ENCODE measurements at places on chromosomes 5 and 9.

GRCh38 chr5:107820429-107820828 lies 149.7 kb upstream of the EFNA5 start:
- DNase-seq = no peak

DNA sequence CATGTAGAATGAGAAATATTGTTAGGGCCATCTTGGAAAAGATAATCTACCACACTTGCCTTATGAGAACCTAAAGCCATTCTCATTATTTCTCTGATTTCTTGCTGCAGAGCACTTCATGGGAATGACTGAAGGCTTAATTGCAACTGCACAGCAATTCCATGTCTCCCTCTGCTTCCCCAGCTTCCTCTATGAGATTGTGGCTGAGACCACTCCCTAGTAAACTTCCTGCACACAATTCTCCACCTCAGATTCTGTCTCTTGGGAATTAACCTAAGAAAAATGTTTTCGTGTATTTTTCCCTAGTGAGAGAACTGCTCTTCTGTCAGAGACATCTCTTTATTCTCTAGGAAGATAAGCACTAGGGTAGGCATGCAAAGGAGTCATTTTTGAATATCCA lies 55.6 kb upstream of the CAMK4 start:
- DNase-seq = no peak

DNA sequence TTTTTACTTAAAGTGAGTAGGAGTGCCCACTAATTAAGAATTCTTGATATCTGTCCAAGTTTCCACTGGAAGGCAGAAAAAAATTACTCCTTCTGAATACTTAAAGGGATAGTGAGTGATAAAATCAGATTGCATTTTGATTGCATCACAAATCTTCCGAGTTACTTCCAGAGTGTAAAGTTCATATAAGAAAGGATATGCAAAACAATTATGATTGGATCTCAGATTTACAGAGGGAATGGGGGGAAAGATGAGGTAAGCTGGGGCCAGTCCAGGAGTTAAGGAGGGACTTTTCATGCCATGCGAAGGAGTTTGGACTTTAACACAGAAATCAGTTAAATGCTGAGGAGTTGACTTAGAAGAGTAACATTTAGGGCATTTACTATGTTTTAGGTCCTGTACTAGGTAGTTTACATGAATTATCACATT lies 9.3 kb upstream of the RNF145 start:
- no peak for DNase-seq

DNA sequence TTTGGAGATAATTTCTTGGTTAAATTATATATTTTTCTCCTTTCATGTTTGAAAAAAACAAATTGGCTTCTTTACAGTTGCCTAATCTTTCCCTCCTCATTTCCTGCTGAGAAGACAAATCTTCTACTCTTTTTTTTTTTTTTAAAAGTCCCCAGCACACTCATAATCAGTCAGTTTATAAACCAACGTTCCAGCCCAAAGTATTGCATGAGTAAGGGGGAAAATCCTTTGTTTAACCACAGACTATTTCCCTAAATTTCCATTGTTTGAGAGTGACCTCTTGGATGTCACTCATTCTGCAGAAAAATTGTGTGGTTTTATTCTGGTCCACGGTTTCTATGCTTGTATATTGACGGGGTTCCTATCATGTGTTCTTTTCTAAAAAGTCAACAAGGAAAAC lies 55.1 kb upstream of the TLR4 start:
- DNase-seq = no peak

GRCh38 chr5:16754601-16755000 lies 137.8 kb upstream of the RETREG1 start:
- no peak for DNase-seq

- no peak for DNase-seq
These were observed 119.8 kb downstream of the PLPPR1 start for GRCh38 chr9:101148344-101148743.

All from GM12878 (cell line).